ENCODE measurements at places on chromosomes 3 and 15.
A peak's percentile ranks its signal among the peaks of the same experiment; 100 is the strongest.

DNA sequence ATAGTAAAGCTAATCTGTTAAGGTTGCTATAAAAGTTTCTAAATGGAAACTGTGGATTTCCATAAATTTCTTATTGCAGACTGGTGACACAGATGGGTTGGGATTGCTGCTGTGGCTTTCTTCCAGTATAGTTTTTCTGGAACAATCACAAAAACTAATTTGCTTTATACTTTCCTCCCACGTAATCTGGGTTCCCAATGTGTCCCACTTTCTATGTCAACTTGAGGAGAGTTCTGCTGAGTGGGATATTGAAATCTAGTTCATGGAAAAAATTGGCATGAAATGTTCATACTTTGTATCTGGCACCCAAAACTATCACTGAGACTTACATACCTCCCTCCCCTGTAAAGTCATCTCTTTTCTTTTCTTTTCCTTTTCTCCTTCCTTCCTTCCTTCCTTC, 126.8 kb downstream of the TGFBR2 start:
- no peak for DNase-seq

DNA sequence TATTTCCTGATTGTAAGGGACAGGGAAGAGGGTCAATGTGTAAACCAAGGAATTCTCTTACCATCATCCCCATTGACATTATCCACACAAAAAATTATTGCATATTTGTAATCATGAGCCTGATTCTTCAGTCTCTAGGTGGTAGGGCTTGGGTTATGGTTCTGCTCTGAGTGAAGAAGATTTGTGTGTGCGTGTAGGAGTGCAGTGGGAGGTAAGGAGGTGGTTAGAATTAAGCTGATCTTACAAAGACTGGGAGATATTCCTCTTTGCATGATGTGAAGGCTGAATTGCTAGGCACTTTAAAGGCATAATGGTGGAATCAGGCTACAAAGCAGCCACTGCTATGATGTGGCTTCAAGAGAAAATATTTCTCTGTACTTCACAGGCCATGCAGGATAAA, 23.0 kb upstream of the MINDY4B start:
- DNase-seq: no peak

- DNase-seq: no peak
These were observed 49.2 kb upstream of the P3H2 start for GRCh38 chr3:190169877-190170276.

GRCh38 chr3:67804089-67804488, 149.7 kb upstream of the SUCLG2 start:
- DNase-seq: no peak

DNA sequence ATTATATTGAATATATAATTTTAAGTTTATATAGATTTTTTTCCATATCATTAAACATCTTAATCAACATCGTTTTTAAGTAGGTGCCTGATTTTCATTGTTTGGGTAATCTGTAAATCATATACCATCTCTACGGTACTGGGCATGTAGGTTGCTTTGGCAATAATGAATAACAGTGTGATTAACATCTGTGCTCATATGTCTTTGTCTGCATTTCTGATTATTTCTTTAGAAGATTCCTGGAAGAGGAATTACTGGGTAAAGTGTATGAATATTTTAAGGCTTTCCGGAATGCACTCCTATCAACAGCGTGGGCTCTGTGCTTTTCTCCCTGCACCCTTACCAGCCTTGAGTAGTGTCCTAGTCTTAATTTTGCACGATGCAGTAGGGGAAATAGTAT, 119.8 kb upstream of the LIPC start:
- no peak for DNase-seq

GRCh38 chr3:5319454-5319853, 131.9 kb downstream of the EDEM1 start:
- no peak for DNase-seq

- DNase-seq: no peak
These were observed 66.7 kb downstream of the MYLK start for GRCh38 chr3:123817413-123817812.

- no peak for DNase-seq
These were observed 192.3 kb downstream of the RPLP1 start for GRCh38 chr15:69644876-69645275.

- DNase-seq: no peak
These were observed 46.2 kb downstream of the IGSF11 start for GRCh38 chr3:118988198-118989130.

DNA sequence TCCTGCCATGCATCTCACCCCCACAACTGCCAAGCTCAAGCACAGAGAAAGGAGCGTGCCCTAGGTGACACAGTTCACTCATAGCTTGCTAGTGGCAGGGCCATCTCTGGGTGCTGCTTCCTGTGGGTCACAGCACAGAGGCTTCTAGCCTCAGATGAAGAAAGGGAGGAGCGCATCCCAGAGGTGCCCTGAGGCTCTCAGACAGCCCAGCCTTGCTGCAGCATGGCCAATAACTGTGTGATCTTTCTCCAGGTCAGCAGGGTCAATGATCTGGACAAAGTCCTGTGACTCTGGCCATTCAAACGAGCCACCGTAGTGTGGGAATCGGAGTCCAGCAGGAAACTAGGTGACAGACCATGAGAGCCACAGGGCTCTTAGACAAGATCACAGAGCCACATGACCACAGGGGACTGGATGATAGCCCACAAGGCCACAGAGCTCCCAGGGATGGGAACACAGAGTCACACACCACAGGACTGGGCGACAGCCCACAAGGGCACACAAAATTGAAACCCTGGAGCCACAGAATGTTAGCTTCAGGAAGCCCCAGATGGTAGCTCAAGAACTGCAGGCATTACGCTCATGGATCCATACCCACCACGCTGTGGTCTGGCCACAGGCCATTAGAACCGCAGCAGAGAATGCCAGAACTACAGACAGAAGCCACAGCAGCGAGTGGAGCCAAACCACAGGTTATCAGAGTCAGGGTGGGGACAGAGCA, 25.9 kb upstream of the GRIP2 start:
- DNase-seq: peak; percentile 20

DNA sequence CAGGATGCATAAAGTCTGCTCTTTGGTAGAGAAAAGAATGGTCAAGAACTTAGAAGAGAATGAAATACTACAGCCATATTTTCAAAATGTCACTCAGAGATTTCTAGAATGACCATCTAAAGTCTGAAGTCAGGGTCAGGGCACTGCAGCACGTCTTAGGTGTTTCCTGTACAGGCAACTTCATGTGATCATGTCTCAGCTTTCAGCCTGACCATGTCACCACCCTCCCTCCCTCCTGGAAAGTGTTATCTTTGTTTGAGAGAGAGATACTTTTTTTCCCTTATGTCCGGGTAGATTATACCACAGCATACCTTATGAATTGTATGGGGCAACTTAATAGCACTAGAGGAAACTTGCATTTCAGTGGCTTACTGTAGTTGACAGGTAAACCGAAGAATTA, 558.0 kb upstream of the TGFBR2 start:
- DNase-seq: no peak

DNA sequence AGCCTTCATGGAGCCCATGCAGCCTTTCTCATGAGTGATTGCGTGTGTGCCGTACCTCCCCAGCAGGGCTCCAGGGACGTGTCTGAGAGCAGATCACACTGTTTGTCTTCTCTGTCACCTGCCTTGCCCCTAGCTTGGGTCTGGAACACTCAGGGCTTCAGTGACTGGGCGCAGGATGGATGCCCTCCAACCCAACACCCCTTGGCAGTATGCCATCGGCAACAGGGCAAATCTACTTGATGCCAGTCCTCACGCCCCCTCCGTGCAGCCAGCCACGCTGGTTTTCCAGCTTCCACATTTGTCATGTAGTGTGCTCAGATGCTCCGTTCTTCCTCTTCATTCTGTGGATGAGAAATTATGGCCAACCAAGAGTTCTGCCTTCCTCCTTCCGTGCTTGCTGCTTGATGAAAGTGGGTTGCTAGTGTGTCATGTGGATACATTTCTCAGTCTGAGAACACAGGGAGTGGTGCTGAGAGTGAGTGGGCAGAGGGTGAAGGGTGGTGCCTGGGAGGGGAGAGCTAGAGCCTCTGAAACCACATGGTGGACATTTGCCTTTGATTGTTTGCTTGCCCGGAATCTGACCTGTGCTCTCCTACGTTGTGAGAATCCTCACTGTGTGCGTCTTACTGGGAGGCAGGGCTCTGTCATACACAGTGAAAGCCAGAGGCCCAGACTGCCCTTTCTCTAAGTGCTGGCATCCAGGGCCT, 97.2 kb downstream of the FAM43A start:
- DNase-seq: no peak

DNA sequence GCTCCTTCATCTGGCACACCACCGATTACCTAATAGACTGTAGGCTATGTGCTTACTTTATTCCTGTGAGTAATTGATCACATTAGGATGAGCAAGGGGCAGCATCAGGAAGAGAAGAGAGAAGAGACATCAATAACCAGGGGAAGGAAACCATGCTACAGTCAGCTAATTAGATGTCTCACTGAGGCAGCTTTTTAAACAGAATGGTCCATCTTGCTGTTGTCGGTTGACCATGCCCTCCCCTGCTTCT, 278.4 kb downstream of the RPLP1 start:
- DNase-seq: no peak

DNA sequence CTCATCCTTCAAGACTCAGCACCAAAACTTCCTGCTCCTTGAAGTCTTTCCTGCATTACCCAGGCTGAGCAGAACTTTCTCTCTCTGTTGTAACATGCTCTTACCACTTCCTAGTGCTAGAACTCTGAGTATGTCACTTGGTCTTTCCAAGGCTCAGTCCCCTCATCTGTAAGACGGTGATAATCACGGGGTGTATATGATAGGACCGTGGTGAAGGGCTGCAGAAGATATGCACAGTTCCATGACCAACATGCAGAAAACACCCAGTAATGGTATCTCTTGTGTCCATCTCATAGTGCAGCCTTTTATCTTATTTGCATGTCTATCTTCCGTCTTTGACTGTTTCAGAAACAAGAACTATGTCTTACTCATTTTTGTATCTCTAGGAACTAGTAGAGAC, 154.5 kb downstream of the ZNF621 start:
- DNase-seq: no peak

GRCh38 chr3:36729204-36730056, 34.9 kb downstream of the DCLK3 start:
- DNase-seq: no peak

GRCh38 chr3:87246662-87247429, 19.7 kb downstream of the CHMP2B start:
- DNase-seq: no peak

- DNase-seq: no peak
These were observed 387.9 kb downstream of the GABRG3 start for GRCh38 chr15:27358751-27359434.

DNA sequence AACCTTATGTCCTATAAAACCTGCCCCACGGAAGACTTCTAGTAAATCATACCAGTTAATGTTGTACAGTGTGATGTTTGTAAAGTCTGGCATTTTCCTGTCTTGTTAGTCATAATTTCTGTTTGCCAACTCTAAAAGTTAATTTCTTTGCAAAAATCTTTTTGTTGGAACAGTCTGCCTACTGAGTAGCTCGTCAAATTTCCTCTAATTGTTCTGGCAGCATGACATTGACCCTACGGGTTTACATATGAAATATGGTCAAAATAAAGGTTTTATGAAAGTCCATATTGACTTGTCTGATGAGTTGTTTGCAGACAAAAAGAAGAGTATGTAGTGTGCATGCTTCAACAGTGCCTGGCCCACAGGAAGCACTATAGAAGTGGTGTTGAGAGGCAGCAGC, 79.8 kb upstream of the SOX2 start:
- DNase-seq: no peak

GRCh38 chr15:66611257-66612053, 45.7 kb upstream of the LCTL start:
- DNase-seq: no peak

DNA sequence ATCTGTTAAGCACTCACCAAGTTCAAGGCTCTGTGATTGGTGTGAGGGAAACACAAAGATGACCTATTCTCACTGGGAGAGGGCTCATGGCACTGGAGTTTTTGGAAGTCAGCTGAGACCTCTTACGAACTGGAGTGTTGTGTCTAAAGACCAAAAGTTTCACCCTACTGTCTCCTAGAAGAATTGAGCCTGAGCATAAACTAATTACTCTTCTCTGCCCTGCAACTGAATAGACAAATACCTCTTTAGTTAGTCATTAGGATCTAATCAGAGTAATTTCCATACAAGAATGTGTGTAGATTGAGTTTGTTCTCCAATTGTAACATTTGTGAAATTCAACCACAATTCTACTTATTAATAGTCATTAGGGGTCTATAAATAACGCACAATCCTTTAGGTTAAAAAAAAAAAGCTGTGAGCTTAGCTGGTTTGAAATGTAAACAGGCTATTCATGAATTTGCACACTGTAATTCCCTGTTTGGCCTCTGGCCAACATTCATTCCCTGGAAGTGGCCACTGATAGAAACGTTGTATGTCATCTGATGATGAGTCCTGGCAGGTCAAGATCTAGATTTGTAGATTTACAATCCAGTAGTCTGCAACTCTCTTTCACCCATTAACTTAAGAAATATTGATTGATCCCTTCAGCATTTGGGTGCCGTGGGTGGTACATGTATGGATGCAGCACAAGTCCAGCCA, 76.8 kb upstream of the SOX14 start:
- no peak for DNase-seq

DNA sequence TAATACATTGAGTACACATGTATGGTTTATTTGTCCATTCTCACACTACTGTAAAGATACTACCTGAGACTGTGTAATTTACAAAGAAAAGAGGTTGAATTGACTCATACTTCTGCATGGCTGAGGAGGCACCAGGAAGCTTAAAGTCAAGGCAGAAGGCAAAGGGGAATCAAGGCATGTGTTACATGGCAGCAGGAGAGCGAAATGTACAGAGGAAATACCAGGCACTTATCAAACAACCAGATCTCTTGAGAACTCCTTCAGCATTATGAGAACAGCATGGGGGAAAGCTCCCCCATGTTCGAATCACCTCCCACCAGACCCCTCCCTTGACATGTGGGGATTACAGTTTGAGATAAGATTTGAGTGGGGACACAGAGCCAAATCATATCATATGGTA, 666.3 kb downstream of the ZBBX start:
- DNase-seq: no peak

DNA sequence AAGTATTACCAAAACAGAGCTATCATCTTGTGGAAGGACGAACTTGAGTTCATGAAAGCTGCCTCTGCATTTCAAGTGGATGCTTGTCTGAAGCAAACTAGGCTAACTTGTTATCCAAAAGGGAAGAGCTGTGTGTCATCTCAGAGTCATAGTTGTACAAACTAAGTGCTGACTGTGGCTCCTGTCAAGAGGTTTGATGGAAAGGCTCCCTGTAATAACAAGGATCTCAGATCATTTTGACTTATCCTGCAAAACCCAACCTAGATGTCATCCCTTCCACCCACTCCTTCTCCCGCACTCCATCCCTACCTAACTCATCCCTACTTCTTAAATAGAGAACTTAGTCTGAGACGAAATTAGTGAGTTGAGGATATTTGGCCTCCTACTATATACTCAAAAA, 110.8 kb downstream of the NR2E3 start:
- DNase-seq: no peak
